ENCODE measurements at places on chromosomes 13 and 19.

DNA sequence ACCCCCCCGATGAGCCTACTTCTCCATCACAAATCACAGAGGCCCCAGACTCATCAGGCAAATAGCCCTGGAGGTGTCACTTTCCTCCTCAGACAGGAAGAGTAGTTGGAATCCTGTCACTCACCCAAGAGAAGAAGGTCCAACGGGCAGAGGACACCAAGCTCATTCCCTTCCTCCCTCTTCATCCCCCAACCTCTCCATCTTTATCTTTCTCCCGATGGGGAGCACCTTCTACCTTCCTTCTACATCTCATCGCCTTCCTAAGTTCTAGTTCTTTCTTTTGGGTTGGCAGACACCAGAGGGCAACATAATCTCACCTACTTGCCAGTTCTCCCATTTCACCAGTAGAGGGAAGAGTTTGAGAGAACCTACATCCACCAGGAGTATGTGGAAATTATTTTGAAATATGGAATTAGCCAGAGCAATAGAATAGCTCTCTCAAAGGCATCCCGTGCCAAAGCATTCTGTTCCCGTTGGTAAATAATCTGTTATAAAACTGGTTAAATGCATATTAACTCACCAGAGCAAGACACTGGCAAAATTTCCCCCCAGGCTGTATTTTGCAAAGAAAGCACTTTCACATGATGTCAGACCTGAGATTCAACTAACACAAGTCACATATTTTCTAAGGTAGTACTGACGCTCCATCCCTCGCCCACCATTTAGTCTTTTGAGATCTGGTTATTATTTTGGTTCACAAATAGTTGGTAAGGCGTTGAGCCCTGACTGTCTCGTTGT, 55.0 kb downstream of the ZIC5 start:
- peak; percentile 78 for DNase-seq

DNA sequence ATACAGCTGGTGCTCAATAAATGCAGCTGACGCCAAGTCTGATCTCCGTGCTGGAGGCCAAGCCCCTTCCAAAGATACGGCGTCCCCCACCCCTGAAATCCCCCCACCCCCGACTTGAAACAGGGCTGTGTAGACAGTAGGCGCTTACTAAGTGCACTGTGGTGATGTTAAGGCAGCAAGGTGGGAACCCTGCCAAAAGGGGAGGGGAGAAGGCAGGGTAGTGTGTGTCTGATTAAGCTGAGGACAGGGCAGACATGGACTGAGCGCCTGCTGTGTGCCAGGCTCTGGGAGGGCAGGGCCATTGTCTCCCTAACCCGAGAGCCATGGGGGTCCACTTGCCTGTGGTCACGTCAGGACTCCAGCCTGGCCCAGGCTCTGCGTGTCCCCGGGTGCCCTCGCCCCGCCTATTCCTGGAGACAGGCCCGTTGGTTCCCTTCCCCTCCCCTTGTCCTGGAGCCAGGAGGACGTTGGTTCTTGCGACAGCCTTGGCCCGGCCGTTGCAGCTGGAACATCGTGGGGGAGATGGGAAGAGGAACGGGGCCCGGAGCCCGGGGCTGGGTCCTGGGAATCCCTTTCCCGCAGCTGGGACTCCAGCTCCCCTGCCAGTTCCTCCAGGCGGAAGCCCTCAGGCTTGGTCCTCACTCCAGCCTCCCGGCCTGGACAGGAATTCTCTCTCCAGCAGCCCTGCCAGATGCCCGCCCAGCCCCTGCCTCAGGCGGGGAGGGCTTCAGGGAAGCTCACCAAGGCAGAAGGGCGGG, 1.7 kb upstream of the ELANE start:
- DNase-seq, result no peak

- DNase-seq, result no peak
These were observed 4.0 kb downstream of the HSD11B1L start for GRCh38 chr19:5684694-5685430.

DNA sequence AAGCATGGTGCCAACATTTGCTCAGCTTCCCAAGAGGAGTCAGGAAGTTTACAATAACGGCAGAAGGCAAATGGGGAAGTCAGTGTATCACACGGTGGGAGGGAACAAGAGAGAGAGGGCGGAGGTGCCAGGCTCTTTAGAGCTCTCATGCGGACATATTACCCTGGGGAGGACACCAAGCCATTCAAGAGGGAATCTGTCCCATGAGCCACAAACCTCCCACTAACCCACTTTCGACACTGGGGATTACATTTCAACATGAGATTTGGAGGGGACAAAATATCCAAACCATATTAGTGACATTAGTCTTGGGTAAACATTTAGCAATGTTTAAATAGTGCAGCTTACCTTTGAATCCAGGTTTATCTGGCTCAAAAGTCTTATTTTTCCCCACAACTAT, 69.9 kb downstream of the SLAIN1 start:
- DNase-seq, result no peak

DNA sequence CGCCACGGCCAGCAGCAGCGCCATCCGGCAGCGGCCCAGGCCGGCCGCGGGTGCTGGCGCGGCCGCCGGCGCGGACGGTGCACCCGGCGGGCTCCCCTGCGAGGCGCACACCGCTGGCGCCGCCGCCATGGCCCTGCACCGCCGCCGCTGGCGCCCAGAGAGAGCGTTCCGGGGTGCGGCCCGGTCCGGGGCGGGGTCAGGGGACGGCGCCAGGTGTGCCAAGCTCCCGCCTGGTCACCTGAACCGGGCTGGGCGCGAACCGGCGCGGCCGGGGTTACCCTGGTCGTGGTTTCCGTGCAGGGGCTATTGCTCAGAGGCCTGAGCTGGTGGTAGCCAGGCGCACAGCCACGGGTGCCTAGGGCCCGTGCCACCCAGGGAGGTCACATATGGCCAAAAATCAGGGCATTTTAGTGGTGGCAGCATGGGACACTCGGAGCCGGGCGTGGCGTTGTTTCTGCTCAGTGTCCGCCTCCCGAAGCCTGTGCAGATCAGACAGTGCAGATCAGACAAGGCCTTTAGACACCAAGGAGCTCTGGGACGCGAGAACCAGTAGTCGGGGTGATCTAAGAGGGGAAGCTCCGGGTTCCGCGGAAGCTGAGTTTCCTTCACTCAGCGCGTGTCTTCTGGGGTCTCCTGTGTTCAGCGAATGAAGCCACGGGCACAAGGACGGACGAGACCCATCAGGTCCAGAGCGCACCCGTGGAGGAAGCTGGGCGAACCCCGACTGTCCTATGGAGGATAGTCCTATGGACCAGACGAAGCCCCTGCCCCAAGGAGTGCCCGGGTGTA, at the start of gene TMEM238:
TMEM238 (minus strand) TSS at position 162 of the 789 bp plus-strand sequence; CDS start at position 129, 33 bp downstream.
- no peak for DNase-seq

GRCh38 chr13:48094404-48094780, 512 bp downstream of the MED4 start:
- no peak for DNase-seq

GRCh38 chr13:26390203-26390602, 136.3 kb downstream of the CDK8 start:
- no peak for DNase-seq

- DNase-seq, result no peak
These were observed 21.8 kb upstream of the KBTBD7 start for GRCh38 chr13:41216160-41216559.

DNA sequence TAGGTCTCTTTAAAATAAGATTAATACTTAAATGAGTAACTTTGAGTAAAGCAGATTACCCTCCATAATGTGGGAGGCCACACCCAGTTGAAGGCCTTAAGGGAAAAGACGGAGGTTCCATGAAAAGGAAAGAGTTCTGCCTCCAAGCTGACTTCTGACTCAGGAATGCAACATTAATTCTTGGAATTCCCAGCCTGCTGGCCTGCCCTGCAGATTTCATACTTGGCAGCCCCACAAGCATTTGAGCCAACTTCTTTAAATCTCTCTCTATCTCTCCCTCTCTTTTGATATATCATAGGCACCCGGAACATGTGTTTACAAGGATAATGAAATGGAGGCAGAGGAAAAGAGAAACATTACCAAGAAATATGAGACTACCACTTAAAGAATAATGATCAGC, 902.3 kb upstream of the MIR17HG start:
- peak; percentile 93 for DNase-seq

DNA sequence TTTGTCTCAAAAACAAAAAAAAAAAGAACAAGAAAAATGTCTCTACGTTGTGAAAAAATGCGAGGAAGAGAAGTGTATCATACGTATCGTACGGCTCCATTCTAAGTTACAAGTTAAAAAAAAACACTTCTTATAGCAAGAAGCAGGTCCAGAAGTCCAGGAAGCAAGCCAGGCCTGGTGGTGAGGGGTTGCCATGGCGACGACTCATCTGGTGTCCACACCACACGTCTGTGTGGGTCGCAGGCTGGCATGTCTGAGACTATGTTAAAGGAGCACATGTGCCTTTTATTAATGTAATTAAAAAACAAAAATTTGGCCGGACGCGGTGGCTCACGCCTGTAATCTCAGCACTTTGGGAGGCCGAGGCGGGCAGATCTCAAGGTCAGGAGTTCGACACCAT, 5.9 kb downstream of the MED16 start:
- DNase-seq, result no peak

DNA sequence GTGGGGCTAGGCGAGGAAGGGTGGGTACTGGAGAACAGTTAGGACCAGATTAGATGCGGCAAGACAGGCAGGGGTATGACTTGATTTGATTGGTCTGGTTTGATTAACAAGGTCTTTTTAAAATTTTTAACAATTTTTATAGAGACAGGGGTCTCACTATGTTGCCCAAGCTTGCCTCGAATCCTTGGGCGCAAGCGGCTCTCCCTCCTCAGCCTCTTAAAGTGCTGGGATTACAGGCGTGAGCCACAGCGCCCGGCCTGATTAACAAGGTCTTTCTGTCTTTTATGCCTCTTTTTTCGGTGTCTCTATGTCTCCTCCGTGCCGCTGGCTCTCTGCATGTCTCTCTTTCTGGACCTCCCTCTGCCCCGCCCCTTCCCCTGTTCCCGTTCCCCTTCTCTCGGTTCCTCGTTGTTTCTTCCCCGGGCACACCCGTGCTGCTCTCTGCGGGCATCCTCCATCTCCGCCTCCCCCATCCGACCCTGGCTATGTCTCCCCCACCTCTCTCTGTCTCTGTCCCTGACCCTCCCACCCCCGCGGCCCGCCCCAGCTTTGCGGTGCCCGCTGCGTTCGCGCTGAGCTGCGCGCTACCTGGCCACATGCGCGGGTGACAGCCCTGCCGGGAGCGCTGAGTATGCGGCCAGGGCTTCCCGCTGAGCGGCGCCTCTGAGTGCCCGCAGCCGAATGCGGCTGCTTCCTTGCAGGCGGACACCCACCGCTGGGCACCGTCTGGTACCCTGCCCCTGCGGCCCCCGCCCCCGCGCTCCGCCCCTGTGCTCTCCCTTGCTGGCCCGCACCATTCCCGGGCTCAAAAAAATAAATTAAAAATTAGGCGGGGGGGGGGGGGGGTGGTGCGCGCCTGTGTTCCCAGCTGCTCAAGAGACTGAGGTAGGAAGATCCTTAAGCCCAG, 8.1 kb upstream of the SDHAF1 start:
- DNase-seq, result no peak

- no peak for DNase-seq
These were observed 481.0 kb downstream of the FOXO1 start for GRCh38 chr13:40185414-40185813.

- peak; percentile 46 for DNase-seq
These were observed 3.1 kb upstream of the C13orf46 start for GRCh38 chr13:113976711-113977684.

DNA sequence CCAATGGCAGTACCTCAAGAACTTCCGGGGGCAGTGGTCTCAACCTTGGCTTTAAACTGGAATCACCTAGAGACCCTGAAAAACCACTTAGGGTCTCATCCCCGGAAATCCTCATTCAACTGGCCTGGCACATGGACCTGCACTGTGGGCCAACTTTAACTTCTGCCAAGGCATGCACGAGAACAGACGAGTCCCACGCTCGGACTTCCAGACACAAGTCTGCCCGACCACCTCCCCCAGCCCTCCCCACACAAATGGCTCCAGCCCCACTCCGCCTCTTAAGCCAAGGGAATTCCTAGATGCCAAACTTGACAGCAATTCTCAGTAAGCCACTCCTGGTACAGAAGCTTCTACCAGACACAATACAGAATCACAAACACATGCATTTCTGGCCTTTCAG, 114.0 kb downstream of the STK24 start:
- no peak for DNase-seq

DNA sequence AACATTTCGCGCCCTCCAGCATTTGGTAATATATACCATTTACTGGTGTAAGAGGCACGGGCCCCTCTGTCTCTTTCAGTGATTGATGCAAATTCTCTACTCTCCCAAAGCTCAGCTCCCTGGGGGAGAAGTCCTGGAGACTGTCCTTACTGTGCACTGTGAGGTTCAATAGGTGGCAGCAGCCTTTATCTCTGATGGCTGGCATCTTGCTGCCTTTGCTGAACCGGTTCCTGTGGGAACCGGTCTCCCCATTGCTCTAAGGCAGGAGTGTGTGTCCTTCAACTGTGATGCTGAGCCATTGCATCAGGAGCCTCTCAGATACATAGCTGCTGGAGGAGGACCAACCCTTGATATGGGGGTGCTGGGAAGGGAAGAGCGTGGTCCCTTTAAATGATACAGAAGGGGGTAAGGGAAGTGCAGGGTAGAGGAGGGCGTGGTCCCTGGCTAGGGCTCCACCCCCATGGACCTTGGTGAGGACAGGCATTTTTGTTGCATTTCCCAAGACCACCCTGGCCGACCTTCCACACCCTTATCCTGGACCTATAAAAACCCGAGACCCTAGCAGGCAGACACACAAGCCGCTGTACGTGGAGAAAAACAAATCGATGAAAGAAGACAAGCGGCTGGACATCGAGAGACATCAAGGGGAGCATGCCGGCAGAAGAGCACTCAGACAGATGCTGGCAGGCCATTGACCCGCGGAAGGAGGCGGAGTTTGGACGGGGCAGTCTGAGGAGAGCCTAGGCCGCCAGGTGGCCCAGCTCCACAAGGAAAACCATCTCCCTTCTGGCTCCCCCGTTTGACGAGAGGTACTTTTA, 41.1 kb upstream of the GTF3A start:
- DNase-seq, result no peak

- no peak for DNase-seq
These were observed 271.3 kb downstream of the PCDH20 start for GRCh38 chr13:61144301-61144700.

GRCh38 chr19:35214766-35215422, 13.6 kb downstream of the FAM187B start:
- no peak for DNase-seq

GRCh38 chr19:13208672-13209483, 58.7 kb downstream of the IER2 start:
- DNase-seq, result no peak
